Suprapubic skin (tissue), 4 donors: ENCODE measurements at places on chromosomes 5 and 9. TPM values are rescaled to one million over a fixed set of nuclear protein-coding genes. Genes with fewer than 3 reads are reported as not detected.

GRCh38 chr9:70588999-70589398 is 174.5 kb upstream of the KLF9 start:
- DNase-seq = no peak

RNF183 gene
- not detected for total RNA-seq

DNA sequence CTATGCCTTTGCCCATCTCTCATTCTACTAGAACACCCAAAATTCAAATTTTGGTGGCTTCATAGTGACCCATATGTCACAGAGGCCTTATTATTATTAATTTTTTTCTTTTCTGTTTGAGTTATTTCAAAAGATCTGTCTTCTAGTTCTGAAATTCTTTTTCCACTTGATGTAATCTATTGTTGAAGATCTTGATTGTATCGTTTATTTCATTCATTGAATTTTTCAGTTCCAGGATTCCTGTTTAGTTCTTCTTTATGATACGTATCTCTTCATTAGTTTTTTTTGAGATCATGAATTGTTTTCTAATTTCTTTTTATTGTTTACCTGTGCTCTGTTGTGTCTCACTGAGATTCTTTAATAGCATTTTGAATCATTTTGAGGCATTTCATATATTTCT is 24.6 kb upstream of the APBA1 start:
- DNase-seq = no peak

DNA sequence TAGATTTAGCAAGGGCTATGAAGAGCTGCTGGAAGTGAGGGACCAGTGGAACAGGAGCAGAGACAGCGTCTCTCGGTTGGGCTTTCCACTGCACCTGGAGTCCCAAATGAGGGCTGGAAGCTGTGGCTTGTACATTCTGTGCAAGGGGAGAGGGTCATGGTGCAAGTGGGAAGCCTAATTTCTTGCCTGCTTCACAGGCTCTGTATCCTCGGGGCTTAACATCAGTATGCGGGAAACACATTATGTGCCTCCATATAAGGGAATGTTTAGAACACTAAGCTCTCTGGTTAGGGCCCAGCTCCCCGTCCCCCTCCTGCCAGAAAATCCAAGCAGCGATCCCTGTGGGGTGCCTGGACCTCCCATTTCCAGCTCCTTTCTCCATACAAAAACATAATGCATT is 89.0 kb upstream of the NIPAL4 start:
- DNase-seq = no peak

DNA sequence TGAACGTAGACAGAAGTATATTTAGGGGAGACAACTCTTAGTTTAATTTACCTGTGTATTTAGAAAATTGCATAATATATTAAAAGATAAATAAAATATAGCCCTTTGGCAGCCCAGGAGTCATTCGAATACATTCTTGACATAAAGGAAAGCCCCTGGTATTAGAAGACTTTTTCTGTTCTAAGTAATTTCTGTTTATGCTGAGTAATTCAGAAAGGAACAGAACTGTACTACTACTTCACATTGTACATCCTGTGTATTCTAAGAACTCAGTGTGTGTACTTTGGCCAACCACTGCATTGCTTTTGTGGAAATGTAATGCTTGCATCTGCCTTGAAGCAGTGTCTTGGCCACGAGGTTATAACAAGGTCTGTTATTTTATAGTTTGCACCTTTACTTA is 136.4 kb downstream of the KDM4C start:
- no peak for DNase-seq

SOX30 gene
- total RNA-seq = not detected

TMEM171 gene
- 1.5 TPM for total RNA-seq

- no peak for DNase-seq
Measured at GRCh38 chr5:74491586-74491985, 148.9 kb downstream of the ENC1 start.

CXCL14 gene
- 781 TPM for total RNA-seq

WHRN gene
- total RNA-seq = 25.9 TPM

GRCh38 chr9:86838519-86839497 is 108.5 kb downstream of the GAS1 start:
- no peak for DNase-seq

DNA sequence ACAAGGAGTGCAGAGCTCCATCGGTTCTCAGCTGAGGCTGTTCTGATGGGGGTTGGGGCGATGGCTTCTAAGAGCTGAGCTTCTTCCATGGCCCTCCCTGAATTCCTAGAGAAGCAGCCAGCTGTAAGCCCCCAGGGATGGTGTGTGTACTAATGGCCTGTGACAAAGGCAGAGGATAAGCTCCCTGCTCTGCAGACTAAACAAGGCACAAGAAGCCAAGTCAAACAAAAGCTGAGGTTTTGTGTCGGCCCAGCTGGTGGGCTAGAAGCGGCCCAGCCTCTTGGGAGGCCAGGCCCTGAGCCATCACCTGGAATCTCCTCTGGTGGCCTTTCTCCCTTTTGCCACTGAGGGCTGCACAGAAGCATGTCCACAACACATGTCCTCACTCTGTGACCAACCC is 75.0 kb upstream of the XPA start:
- DNase-seq = no peak

GRCh38 chr5:89147031-89147430 is 264.0 kb upstream of the MEF2C start:
- DNase-seq = no peak

FBXW5 gene
- total RNA-seq = 166 TPM

RANBP17 gene
- total RNA-seq = 3.0 TPM

DNA sequence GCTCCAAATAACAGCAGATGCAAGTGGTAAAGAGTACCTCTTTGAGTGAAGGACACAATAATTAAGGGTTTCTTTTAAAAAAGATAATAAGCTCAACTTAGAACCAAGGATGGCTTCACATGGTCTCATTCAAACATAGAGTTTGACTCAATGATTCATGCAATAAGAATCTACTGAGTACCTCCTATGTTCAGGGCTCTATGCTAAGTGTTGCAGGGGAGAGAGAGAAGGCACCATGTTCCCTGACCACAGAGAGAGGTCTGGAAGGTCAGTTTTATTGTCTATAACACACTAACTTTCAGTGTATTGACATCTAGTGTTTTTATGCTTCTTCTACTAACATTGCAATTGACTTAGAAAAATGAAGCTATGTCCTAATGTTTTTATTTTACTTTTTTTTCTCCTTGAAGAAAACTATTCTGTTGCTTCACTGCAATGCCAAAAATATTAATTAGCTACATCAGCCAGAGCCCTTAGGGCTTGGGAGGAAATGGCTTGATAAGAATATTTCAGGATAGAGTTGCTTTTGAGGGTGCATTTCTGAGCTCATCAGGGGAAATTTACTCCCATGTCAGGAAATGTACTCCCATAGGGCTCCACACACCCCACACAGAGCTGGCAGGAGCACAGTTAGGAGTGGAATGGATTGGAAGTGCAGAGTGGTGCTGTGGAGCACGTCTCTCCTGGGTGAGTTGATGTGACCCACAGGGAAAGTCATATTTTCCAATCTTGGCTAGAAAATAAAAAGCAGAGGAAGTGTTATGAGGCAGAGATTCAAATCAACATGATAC is 106.6 kb downstream of the PDE8B start:
- DNase-seq = no peak

- DNase-seq = peak; percentile 38
Measured at GRCh38 chr5:2141254-2142000, 258.7 kb upstream of the IRX4 start.

GRCh38 chr5:156686380-156686779 is 163.7 kb upstream of the PPP1R2B start:
- no peak for DNase-seq

GRCh38 chr9:107044872-107045271 is 181.9 kb downstream of the ZNF462 start:
- DNase-seq = no peak

LCN1 gene
- not detected for total RNA-seq

GRCh38 chr5:173291722-173292658 is 36.2 kb downstream of the STC2 start:
- DNase-seq = no peak

GPR150 gene
- 0.57 TPM for total RNA-seq

PCDHA5 gene
- 0.15 TPM for total RNA-seq

GRCh38 chr9:34338665-34339385 is 9.5 kb downstream of the NUDT2 start:
- DNase-seq = no peak

DNA sequence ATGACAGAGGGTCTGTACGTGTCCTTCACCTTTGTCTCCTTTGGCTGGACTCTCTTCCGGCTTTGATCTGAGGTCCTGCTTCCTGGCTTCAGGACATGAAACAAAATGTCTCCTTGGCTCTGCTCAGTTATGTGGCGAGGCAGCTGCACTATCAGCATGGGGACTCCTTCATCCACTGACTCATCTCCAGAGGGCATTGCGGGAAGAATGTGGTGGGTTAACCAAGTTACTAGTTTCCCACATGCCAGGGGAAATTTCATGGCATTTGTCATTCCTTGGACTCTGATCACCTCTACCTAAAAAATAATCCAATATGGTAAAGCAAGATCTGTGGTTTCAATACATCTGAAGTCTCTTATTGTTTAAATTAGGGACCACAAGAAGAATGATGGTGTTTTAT is 259.7 kb downstream of the MED10 start:
- DNase-seq = no peak

DNA sequence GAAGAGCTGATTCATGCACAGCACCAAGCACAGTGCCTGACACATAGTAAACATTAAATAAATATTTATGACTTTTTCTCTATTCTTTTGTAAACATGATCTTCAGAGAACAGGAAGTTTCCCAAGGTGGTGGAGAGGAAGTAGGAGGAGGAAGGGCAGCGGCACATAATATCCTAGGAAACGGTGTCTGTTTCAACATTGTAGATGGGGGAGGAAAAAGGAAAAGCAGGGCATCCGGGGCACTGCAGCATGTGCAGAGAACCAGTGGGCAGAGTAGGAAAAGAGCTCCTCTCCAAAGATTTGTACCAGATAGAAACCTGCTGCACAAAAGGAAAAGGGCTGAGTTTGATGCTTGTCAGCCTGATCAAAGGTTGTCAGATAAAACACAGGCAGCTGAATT is 421.7 kb upstream of the ZNF462 start:
- no peak for DNase-seq

DNA sequence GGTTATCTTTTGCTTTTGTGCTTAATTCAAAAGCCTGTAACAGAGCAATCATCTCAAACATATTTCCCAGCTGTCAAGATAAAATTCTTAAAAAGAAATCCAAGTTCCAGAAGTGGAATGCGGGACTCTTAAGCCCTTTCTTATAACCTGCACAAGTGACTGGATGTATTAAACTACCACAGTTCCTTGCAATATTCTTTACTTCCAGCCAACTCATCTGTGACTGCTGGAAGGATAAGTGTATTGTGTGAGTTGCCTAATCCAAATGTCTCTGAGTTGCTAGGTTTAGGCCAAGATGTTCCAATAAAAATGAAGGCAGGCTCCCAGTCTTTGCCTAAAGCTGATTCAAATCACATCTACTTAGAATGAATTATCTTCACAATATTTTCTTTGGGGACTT is 159.2 kb upstream of the SLC24A2 start:
- DNase-seq = no peak

PITX1 gene
- 1.4 TPM for total RNA-seq

- DNase-seq = no peak
Measured at GRCh38 chr5:43017428-43017815, 22.7 kb downstream of the ANXA2R start.

STK32A gene
- total RNA-seq = 5.3 TPM

DNA sequence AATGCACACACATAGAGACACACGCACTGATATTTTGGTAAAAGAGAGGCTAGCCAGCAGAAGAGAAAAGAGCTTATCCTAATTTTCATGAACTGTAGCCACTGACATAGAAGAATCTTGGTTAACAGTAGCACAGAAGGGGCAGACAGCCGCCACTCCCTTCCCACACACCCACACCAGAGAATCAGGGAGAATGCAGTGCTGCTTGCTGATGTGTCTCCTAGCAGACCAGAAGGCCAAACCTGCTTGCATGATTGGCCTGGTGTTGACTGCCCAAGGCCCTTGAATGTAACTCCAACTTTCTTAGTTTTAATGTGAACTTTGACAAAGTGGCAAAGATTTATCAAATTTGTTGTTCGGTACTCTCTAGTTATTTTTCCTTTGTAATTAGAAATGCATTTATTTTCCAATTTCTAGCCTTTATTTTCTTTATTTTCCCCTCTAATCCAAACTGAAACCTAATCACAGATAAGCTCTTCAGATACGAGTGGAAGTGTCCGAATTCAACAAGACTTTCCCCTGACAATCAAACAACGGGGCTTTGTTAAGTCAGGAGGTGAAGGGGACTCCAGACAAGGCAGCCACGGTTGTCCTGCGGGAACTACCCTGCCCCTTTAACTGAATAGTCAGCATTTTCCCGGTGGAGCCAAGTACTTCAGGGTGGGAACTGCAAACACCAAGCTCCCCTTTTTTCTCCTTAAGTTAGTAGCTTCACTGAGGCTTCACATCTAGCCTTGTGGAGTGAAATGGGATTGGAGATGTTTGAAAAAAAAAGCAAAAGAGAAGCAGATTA is 81.9 kb upstream of the CTSL start:
- no peak for DNase-seq

CRHBP gene
- 1.0 TPM for total RNA-seq

PCDHGA11 gene
- 3.4 TPM for total RNA-seq

SLC46A2 gene
- 20.6 TPM for total RNA-seq

OTP gene
- not detected for total RNA-seq

DNA sequence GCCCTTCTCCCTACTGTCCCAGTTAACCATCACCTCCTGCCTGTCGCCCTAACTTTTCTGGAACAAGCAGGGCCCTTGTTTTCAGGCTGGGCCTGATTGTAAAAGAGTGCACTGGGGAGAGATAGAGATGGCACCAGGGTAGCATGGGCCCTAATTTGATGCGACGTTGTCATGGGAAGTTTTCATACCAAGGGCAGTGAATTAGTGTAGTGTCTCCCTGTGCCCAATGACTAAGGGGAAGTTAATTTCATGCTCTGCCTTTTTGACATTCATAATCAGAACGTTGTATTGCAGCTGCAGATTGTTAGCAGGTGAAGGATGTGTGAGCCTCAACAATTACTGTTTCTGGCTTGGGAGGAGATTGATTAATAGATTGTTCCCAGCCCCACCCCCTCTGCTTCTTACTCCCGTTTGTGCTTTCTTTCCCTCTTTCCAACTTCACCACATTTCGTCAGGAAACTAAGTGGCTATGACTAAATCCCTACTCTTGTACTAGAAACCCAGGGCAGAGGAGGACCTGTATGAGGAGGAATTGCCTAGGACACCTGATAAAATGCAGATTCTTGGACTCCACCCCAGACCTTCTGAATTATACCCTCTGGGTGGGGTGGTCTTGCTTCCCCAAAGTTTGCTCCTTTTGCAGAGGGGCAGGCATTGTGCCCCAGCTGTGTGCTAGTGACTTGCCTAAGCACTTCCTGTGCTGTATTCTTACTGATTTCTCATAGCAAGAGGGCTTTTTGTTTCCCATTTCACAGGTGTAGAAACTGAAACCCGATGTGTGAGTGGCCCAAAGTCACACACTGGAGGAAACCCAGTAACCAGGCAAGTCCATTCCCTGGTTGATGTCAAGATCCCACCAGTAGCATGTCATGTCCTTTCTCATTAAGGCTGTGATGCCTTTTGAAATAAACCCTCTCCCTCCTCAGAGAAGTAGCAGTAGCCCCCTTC is 56.3 kb downstream of the DAB2IP start:
- DNase-seq = no peak

- no peak for DNase-seq
Measured at GRCh38 chr5:88647901-88648300, 235.1 kb downstream of the MEF2C start.
